Adrenal gland (tissue), 19 donors: ENCODE measurements at places on chromosomes 4 and X. TPM values are rescaled to one million over a fixed set of nuclear protein-coding genes. Genes with fewer than 3 reads are reported as not detected.
A peak's percentile ranks its signal among the peaks of the same experiment; 100 is the strongest.

Gene BGN
- 254 TPM for total RNA-seq

Gene AP1S2
- 19.3 TPM for total RNA-seq

- H3K27me3 ChIP-seq = no peaks in the 10 kb centered on the region
- H3K4me1 ChIP-seq = no peaks in the 10 kb centered on the region
- no peaks in the 10 kb centered on the region for H3K36me3 ChIP-seq
- H3K4me3 ChIP-seq = no peak overlapping the region
- no peak for DNase-seq
These were observed 8.0 kb downstream of the NIPAL1 start for GRCh38 chr4:48024522-48024921.

Gene ENPEP
- total RNA-seq = 4.8 TPM

GRCh38 chr4:180281724-180282123 is 1961.5 kb upstream of the TENM3 start:
- no peaks in the 10 kb centered on the region for H3K4me1 ChIP-seq
- H3K4me3 ChIP-seq = no peak overlapping the region
- DNase-seq = no peak
- no peaks in the 10 kb centered on the region for H3K27me3 ChIP-seq

GRCh38 chr4:146978641-146979040 is 33.0 kb upstream of the TTC29 start:
- H3K27ac ChIP-seq = no peak overlapping the region
- no peaks in the 10 kb centered on the region for H3K4me1 ChIP-seq
- H3K36me3 ChIP-seq = no peaks in the 10 kb centered on the region
- DNase-seq = no peak

Gene CTAG1B
- total RNA-seq = not detected

- no peak for DNase-seq
- H3K4me3 ChIP-seq = no peak overlapping the region
- H3K4me1 ChIP-seq = no peaks in the 10 kb centered on the region
- H3K27ac ChIP-seq = no peak overlapping the region
These were observed 62.7 kb downstream of the TMEM131L start for GRCh38 chr4:153528705-153529485.

DNA sequence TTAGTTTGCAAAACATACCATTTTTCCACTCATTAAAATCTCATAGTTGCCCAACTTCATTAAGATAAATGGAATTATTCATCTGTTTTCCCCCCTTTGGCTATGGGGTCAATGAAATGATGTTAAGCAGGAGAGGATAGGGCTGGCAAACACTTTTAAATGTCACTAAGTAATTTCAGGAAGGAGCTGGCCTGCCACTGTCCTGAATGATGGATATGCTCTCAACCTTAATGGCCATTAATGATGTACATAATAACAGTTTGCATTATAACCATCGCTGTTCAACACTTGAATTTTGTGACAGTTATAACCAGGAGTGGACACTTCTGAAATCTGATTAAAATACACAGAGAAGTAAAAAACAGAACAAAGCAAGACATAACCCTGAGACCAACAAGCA is 77.2 kb downstream of the C4orf51 start:
- no peak overlapping the region for H3K4me3 ChIP-seq
- H3K27ac ChIP-seq = no peak overlapping the region

DNA sequence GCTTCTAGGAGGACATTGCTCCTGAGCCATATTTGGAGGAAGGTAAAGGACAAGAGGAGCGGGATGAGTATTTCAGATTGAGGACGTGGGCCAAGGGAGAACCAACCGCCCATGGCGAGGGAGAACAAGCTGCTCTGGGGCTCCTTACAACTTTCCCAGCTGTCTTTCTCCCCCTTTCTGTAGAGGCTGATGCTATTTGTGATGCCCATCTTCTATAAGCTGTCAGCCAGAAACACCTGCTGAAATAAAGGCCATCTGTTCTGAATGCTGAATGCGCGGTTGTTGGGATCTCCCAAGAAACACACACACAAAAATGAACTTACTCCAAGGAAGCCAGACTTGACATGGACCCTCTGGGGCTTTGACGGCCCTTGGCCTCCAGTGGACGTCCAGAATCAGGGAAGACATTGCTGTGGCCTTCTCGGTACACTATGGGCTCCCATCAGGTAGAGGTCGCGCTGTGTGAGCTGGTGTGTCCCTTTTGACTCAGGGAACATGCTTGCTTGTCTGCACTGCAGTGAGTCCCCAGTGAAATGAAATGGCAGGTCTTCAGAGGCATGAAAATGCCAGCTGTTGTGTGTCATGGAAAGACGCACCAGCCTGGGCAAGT is 30.9 kb downstream of the RWDD4 start:
- no peaks in the 10 kb centered on the region for H3K4me1 ChIP-seq
- no peak overlapping the region for H3K4me3 ChIP-seq

DNA sequence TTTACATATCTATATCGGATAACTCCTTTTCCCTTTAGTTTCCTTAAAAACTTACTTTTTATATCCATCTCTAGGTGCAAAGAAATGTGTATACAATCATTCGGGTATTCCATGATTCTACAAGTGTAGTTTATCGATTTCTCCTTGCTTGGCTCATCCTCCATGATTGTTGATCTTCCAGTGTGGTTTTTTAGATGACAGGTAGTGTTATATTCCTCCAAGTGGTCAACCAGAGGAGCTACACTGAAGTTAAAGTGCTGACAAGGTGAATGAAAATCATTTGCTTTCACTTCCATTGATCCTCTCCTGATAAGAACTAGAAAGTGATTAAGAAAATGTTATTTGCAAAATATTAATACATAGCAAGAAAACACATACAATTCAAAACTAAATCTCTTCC is 38.5 kb downstream of the TMEM156 start:
- H3K36me3 ChIP-seq = no peaks in the 10 kb centered on the region
- H3K27ac ChIP-seq = no peak overlapping the region
- H3K27me3 ChIP-seq = no peaks in the 10 kb centered on the region
- no peak for DNase-seq
- no peak overlapping the region for H3K4me3 ChIP-seq

GRCh38 chr4:145200366-145200765 is 20.0 kb upstream of the OTUD4 start:
- H3K4me3 ChIP-seq = no peak overlapping the region
- H3K27ac ChIP-seq = no peak overlapping the region
- H3K27me3 ChIP-seq = no peaks in the 10 kb centered on the region
- H3K36me3 ChIP-seq = no peaks in the 10 kb centered on the region
- no peaks in the 10 kb centered on the region for H3K4me1 ChIP-seq

GRCh38 chr4:166312166-166312565 is 439.1 kb downstream of the TLL1 start:
- H3K27ac ChIP-seq = no peak overlapping the region
- H3K4me3 ChIP-seq = no peak overlapping the region
- no peaks in the 10 kb centered on the region for H3K36me3 ChIP-seq
- no peak for DNase-seq
- H3K27me3 ChIP-seq = no peaks in the 10 kb centered on the region
- H3K4me1 ChIP-seq = no peaks in the 10 kb centered on the region

DNA sequence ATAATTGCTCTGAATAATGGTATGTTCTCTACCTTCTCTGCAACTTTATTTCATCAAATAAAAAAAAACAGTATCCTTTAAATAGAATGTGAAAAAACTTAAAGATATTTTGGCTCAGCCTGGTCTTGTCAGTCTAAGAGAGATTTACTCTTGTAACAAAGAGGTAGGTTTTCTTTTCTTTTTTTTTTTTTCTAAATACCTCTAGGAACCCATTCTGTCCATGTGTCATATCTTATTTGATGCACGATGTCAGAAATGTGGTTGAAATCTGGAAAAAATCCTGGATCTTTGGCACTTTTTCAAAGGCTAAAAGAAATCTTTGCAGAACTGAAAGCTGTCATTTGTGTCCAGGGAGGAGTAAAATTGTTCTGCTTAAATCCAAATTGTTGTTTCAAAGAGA is 17.3 kb upstream of the FGF5 start:
- no peak for DNase-seq
- H3K4me3 ChIP-seq = no peak overlapping the region
- H3K27ac ChIP-seq = no peak overlapping the region
- H3K4me1 ChIP-seq = no peaks in the 10 kb centered on the region

Gene TFE3
- total RNA-seq = 32.7 TPM

GRCh38 chr4:54333657-54334056 is 104.6 kb downstream of the PDGFRA start:
- no peaks in the 10 kb centered on the region for H3K27me3 ChIP-seq
- DNase-seq = no peak
- H3K4me3 ChIP-seq = no peak overlapping the region

Gene GYG2
- 0.26 TPM for total RNA-seq

Gene ATP2B3
- total RNA-seq = 13.2 TPM

Gene TLR1
- 5.3 TPM for total RNA-seq

Gene CFAP99
- 5.0 TPM for total RNA-seq

- H3K4me1 ChIP-seq = no peaks in the 10 kb centered on the region
- no peak for DNase-seq
- no peak overlapping the region for H3K4me3 ChIP-seq
- no peaks in the 10 kb centered on the region for H3K36me3 ChIP-seq
- H3K27ac ChIP-seq = no peak overlapping the region
These were observed 424.3 kb downstream of the SLITRK2 start for GRCh38 chrX:146241902-146242301.

DNA sequence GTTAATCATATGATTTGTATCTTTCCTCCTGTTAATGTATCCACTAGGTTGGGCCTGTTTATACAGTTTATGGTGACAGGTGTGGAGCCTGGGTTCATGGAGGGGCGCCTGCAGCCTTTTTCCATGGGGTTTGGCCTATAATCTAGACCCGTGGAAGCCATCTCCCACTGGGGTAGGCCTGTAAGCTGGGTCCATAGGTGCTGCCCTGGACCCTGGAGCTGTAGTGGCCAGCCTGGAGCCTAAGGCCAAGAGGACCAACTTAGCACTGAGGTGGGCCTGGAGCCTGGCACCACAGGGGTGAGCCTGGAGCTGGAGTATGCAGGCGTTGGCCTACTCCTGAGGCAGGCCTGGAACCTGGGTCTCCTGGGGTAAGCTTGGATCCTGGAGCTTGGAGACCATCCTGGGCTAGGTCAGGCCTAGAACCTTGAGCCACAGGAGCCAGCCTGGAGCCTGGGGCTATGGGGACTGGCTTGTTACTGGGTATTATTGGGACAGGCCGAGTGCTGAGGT is 249.4 kb upstream of the HTR2C start:
- no peaks in the 10 kb centered on the region for H3K36me3 ChIP-seq
- DNase-seq = no peak
- no peak overlapping the region for H3K27ac ChIP-seq
- peaks cover 6% of the 10 kb centered on the region for H3K27me3 ChIP-seq

Gene GNRHR
- total RNA-seq = not detected

DNA sequence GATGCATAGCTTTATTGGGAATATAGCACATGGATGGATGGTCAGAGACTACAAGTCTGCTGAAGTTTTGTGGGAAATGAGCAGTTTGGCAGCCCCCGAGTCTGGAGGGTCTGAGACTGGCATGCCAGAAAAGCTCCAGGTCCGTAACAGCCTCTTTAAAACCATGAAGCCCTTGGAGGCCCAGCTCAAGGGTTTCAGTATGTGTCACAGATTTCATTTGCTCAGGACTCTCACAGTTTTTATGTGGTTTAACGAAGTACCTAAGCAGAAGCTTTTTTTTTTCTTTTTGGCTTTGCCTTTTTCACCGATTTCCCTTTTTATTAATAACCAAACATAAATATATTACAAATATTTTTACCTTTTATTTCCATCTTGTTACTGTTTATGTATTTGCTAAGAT is 30.6 kb upstream of the TMEM184C start:
- H3K4me1 ChIP-seq = no peaks in the 10 kb centered on the region
- H3K27ac ChIP-seq = no peak overlapping the region
- no peak for DNase-seq
- no peak overlapping the region for H3K4me3 ChIP-seq
- no peaks in the 10 kb centered on the region for H3K36me3 ChIP-seq
- H3K27me3 ChIP-seq = no peaks in the 10 kb centered on the region

DNA sequence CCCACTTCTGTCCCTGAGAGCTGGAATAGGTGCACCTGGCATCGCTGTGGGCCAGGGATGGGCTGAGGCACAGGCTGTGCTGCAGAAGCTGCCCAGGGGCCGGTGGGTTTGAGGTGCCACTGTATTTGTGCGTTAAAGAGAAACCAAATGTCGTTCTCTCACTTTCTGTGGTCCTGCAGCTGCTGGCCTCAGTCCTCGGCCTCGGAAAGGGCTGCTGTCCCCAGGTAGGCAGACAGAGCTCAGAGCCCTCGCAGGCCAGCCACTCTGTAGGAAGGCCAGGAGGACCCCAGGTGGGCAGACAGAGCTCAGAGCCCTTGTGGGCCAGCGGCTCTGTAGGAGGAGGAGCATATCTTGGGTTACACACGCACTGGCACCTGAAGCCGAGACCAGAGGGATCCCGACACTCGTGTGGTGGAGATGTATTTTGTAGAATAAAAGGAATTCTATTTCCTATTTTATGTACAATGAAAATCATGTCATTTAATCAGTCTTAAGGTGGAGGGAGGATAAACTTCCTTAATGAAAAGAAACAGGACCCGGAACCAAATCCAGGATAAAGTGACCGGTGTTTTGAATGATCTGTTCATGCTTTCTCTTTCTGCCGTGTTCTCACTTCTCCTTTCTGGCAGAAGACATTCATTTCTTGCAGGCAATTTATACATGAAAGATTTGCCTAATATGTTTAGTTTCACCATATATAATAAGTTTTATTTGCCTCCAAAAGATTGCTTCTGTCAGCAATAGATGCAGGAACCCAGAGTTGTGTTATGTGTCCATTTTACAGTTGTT is 54.4 kb upstream of the HGFAC start:
- DNase-seq = no peak
- H3K4me3 ChIP-seq = peak overlapping the region; percentile 42
- H3K27ac ChIP-seq = peak overlapping the region; percentile 79
- H3K27me3 ChIP-seq = no peaks in the 10 kb centered on the region
- no peaks in the 10 kb centered on the region for H3K36me3 ChIP-seq

DNA sequence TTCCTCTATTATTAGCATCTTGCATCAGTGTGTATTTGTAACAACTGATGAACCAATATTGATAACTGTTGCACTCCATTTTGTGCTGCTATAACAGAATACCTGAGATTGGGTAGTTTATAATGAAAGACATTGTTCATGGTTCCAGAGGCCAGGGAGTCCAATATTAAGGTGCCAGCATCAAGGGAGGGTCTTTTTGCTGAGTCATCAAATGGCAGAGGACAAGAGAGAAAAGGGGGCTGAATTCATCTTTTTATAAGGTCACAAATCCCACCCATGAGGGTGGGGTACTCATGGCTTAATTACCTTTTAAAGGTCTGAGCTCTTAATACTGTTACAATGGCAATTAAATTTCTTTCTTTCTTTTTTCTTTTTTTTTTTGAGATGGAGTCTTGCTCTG is 7.2 kb downstream of the MYOZ2 start:
- no peaks in the 10 kb centered on the region for H3K27me3 ChIP-seq
- DNase-seq = no peak
- H3K36me3 ChIP-seq = no peaks in the 10 kb centered on the region
- H3K4me3 ChIP-seq = no peak overlapping the region

- H3K4me1 ChIP-seq = no peaks in the 10 kb centered on the region
- H3K27me3 ChIP-seq = no peaks in the 10 kb centered on the region
- DNase-seq = no peak
- H3K36me3 ChIP-seq = no peaks in the 10 kb centered on the region
- H3K27ac ChIP-seq = no peak overlapping the region
- H3K4me3 ChIP-seq = no peak overlapping the region
These were observed 51.4 kb downstream of the CPZ start for GRCh38 chr4:8643986-8644385.

DNA sequence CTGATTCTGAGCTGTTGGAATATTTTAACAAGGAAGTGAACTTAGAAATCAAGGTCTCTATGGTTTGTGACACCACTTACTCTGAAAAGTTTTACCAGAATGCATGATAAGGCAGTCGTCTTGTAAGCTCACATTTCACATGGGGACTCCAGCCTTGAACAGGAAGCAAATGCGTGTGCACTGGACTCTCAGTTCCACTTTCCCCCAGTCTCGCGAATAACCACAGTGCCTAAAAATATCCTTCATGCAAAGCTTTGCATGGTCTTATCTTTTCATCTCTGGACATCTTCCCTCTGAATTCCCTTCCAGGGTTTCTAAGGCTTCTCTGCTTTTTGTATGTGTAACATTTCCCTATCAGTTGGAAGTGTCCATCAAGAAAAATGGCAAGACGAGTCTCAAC is 581.8 kb downstream of the NLGN4X start:
- no peaks in the 10 kb centered on the region for H3K4me1 ChIP-seq
- H3K27me3 ChIP-seq = no peaks in the 10 kb centered on the region
- H3K4me3 ChIP-seq = no peak overlapping the region
